ENCODE measurements at places on chromosomes 11 and 22.

DNA sequence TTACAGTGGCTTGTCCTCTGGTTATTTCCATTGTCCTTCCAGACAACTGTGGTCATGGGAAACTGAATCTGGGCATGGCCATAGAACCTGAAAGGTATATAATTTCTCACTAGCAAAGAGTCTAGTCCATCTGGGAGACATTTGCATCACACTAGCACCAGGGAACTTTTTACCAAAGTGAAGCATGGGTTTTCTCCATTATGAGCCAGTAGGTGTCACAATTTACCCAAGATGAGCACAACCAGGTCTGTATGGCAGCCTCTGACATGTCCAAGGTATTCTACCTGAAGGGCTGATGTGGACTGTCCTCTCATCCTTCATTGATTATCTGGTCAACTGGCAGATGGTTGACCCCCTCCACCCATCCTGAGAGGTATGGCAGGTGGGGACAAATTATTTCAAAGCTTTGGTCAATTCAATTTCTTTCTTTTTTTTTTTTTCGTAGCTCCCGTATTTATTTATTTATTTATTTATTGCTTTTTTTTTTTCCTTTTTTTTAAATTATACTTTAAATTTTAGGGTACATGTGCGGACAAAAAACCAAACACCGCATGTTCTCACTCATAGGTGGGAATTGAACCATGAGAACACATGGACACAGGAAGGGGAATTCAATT, 425.9 kb downstream of the TMEM135 start:
- peak; percentile 19 for DNase-seq

DNA sequence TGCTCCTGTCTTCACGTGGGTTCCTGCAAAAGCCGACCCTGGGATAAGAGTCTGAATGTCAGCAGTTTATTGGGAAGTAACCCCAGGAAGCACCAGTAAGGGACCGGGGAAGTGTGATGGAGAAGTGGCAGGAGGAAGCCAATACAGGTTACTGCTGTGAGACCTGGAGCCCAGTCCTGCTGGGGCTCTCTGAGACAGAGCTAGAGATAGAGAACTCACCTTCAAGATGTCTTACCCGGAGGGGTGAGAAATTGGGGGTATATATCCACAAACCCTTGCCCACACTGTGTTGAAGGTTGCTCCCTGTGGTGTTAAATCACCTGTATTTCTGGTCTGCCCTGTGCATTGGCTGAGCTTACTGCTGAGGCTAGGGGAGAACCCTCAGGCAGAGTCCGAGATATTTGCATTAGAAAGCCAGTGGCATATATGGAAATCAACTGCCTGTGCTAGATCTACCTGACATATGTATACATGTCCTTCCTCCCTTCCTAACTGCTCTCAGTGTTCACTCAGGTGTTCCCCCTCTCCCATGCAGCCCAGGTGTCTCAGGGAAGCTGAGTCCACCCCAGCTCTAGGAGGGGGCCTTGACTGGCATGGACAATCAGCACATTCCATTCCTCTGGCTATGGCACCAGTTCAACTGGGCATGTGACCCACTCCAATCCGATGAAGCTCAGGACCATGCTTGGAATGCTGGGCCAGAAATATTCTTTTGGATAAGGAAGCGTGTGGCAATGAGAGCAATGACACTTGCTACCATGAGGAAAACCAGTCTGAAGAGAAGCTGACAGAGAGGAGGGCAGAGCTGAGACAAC, 6.8 kb upstream of the MICAL2 start:
- DNase-seq, result no peak

GRCh38 chr11:76859708-76860227, 950 bp upstream of the ACER3 start:
- no peak for DNase-seq

GRCh38 chr11:95917193-95918036, 6.5 kb downstream of the MTMR2 start:
- peak; percentile 60 for DNase-seq

- peak; percentile 82 for DNase-seq
Measured at GRCh38 chr22:43088984-43089717, at the start of gene TTLL1. TSS of gene TTLL1 (minus strand) at chr22:43089391. CDS start at chr22:43075586, 13,805 bp downstream.

DNA sequence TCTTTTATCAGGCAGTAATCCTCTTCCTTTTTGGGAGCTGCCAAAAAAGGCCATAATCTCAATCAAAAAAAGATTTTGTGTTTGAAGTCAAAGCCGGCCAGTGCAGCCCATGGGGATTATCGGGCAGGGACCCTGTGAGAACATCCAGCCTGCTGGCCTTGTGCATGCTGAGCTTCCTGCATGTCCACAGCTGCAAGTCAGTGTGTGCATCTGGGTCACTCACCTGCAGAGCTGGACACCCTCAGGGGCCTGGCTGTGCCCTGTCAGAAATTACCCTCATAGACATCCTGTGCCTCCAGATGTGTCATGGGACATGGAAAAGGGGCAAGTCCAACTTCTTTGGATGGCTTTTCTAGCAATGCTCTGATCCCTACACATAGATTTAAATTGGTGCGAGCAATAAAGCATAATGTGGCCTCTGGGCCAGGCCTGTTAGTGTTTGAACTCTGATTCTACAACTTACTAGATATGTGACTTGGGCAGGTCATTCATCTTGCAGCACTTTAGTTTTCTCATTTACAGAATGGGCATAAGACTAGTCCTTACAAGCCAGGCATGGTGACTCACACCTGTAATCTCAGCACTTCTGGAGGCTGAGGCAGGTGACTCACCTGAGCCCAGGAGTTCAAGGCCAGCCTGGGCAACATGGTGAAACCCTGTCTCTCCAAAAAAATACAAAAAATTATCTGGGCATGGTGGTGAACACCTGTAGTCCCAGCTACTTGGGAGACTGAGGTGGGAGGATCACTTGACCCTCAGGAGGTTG, 81.6 kb upstream of the LARGE1 start:
- no peak for DNase-seq

DNA sequence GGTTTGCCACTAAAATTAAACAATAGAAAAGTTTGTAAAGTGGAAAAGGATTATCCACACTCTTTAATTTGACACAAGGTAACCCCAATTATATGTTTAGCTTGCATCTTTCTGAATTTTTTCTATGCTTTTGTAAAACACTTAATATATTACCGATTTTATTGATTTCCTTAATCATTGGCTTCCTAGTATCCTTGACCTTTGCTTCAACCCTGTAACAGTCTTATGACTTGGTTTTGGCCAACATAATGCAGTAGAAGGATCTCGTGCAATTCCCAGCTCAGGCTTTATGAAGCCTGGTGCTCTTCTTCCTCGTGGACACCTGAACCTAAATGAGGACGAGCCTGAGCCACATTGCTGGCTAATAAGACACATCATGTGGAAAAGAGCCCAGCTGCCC, 23.6 kb upstream of the CASP4 start:
- no peak for DNase-seq

DNA sequence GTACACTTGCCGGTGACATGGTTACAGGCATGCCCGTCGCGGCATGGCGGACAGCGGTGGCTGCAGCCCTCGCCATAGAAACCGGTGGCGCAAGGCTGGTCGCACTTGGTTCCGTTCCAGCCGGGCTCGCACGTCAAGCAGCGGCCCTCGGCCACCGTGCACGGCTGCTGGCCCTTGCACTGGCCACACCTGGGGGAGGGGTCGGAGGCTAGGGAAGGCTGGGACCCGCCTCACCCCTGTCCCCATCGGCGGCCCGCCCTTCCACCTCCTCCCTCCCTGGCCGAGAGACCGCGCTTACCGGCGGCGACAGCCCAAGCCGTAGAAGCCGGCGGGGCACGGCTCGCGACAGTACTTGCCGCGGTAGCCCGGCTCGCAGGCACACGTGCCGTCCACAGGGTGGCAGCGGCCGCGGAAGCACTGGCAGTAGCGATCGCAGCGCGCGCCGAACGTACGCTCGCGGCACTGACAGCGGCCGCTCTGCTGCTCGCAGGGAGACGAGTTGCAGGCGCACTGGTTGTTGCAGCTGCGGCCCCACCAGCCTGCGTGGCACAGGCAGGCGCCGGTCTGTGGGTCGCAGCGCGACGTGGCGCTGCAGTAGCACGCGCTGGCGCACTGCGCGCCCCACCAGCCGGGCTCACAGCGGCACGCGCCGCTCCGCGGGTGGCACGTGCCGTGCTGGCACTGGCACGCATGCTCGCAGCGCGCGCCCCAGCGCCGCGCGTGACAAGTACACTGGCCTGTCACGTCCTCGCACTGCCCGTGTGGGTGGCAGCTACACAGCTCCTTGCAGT, 6.7 kb downstream of the SCARF2 start:
- DNase-seq, result peak; percentile 21

DNA sequence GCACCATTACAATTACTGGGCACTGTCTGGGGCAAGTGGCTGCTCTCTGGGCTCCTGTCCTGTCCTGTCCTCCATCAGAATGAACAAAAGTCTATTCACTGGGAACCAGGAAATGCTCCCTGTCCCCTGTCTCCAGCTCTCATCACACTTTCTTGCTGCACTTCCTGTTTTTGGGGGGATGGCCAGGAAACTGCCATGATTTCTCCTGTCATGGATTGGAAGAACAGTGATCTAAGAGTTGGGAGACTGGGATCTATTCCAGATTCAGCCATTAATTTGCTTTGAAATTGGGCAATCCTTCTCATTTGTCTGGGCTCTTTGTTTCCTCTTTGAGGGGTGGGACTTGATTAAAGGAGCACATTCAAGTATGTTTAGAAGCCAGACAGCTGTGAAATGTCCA, 61.4 kb upstream of the KIRREL3 start:
- DNase-seq, result no peak

DNA sequence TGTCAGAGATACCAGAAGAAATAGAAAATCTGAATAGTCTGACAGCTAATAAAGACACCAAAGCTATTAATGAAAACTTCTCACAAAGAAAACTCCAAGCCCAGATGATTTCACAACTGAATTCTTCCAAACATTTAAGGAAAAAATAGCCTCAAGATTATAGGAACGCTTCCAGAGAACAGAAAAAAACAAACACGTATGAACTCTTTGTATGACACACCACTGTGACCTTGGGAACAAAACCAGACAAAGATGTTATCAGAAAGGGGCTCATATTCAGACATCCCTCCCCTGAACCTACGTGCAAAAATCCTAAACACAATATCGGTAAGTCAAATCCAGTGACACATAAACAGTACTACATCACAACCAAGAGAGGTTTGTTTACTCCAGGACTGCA, 23.5 kb downstream of the CERK start:
- no peak for DNase-seq

DNA sequence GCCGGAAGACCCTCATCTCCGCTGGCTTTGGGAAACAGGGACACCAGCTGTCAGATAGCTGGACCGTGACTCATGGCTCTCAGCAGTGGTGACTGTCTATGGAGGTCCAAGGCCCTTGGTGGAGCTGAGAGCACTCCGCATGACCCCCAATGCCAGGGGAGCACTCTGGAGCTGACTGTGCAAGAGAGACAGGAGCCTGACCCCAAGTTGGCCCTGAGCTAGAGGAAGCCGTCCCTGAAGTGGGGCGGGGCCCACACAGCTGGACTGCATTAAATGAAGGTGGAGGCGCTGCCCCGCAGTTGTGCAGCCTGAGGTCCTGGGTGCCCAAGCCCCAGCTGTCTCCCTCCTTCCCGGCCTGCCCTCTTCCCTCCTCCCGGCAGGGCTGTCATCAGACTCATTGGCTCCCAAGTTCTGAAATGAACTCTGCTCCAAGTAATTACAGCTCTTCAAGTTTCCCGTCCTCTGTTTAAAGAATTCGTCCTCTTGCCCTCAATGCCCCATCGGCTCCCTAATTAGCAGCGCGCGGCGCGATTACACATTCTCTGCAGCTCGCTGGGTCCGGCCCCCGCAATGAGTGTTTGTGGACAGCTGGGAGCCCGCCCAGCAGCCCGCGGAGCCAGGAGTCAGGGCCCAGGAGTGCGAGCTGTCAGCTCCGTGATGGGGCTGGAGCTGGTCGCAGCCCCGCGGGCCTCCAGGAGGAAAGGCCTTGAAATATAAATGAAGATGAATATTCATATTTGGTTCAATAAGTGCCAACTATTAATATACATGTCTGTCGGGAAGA, 93.2 kb upstream of the LMO1 start:
- no peak for DNase-seq

- DNase-seq, result no peak
Measured at GRCh38 chr22:33272180-33272579, 214.0 kb upstream of the SYN3 start.

DNA sequence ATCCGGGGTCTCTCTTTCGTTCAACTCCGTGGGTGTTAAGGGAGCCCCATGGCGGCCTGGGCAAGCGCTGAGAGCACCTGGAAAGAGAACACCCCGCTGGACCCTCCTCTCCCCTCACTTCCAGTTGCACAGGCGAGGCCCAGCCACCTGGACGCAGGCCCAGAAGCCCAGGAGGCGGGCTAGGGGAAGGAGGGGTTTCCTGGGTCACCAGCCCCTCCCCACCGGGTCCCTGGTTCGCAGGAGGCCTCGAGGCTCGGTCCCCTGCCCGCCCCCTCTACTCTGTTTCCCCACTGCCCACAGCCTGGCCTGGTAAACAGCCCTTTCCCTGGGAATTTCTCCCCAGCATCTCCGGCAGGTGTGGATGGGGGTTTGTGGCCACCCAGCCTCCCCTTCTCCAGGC, 8.5 kb upstream of the NFAM1 start:
- no peak for DNase-seq

All from NCI-H1930 (cell line).